ENCODE measurements at places on chromosomes 7 and 10. TPM values are rescaled to one million over a fixed set of nuclear protein-coding genes. Genes with fewer than 3 reads are reported as not detected.

- DNase-seq: no peak
Observed at GRCh38 chr10:47287805-47288204, 12.2 kb upstream of the GDF10 start.

GRCh38 chr7:34373940-34374339, 284.1 kb upstream of the NPSR1 start:
- DNase-seq: no peak

GRCh38 chr7:81769891-81770727, at the start of gene HGF:
HGF (minus strand) TSS chr7:81770047; CDS start chr7:81769971, 76 bp downstream.
- peak; percentile 14 for DNase-seq

GRCh38 chr7:30116771-30117170, 18.0 kb upstream of the MTURN start:
- no peak for DNase-seq

Gene ADAM22
- 3.2 TPM for total RNA-seq

Gene HERC4
- total RNA-seq: 40.9 TPM

Measured in upper lobe of left lung (tissue), 6 donors.